CD4-positive, alpha-beta T cell treated with Interleukin-1 beta for 1 hour (primary cell): ENCODE measurements at places on chromosomes 3 and 15.

DNA sequence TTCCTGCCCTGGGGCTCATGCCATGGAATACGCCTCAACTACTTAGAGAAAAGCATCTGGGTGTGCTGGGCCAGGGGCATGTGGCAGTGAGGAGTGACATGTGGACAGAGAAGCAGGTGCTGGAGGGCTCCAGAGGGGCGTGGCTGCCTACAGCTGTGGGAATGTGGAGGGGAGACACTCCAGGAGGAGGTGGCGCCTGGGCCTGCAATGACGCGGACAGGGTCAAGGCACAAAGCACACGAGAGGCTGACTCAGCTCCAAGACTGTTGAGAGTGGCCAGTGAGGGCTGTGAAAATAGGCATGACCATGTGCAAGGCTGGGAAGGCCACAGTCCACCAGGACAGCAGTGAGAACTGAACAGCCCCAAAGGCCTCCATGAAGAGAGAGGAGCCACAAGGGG is 48.5 kb downstream of the PTH1R start:
- DNase-seq: no peak

GRCh38 chr15:60898896-60899295 is 330.2 kb downstream of the RORA start:
- no peak for DNase-seq

DNA sequence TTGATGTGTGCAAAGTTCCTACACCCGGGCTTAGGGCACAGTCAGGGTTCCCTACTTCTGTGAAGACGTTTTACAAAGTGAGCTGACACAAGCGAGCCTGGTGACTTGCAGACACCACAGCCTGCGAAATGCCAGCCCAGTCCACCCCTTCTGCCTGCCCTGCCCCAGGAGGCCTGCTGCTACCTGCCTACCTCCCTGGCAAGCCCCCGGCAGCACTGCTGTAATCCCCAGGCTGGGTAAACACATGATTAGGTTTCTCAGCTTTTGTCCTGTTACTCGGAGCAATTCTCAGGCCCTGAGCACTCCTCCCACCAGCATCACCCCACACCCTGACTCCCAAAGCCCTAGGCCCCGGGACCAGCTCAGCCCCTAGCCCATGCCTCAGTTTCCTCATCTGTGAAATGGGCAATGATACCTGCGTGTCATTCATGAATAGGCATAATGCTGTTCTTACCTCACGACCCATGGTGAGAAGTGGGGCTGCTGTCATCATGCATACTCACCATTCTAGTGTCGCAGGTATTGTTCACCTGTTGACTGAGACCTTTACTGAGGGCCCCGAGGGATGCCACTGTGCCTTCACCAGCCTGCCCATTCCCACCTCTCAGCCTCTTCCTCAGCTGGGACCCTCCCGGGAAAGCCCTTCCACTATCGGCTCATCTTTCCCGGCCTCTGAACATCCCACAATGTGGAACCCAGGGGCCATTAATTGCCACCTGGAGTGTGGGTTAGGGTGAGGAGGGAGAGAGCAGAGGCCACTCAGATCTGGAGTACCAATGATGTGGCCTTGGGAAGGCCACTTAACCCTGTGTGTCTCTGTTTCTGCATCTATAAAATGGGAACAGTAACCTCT is 31.5 kb upstream of the SLC6A6 start:
- no peak for DNase-seq

DNA sequence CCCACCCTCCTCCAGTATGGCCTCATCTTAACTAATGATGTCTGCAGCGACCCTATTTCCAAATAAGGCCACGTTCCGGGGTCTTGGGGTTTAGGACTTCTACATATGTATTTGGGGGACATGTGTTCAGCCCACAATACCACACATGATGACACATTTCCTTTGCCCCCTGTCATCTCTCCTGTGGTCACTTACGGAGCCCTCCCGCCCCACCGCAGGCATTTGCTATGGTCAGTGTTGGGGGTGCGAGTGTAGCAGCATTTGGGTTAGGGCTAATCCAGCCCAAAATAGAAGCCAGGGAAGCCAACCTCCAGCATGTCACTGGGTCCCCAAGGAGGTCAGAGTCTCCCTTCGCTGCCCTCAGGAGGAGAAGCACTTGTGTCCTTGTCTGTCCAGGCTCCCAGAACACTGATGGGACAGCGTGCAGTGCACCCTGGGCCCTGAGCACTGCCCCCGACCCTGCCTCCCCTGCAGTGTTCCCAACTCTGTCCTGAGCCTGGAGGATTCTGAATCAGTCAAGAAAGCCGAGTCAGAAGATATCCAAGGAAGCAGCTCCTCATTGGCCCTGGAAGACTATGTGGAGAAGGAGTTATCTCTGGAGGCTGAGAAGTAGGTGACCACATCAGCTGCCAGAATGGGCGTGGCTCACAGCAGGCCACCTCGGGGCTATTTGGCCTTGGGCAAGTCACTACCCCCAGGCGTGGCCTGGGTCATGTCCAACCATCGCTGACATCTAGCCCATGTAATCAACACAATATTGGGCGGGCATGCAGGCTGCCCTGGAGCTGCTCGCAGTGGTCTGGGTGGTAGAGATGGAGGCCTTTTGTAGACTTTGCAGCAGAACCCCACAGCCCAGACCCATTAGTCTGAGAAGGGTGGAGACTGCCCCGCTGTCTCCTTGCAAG is 46.9 kb upstream of the FGD5 start:
- no peak for DNase-seq
